Endothelial cell of umbilical vein (primary cell): ENCODE measurements at places on chromosomes 2 and 18. TPM values are rescaled to one million over a fixed set of nuclear protein-coding genes. Genes with fewer than 3 reads are reported as not detected.

- no peak overlapping the region for H3K4me3 ChIP-seq
- H3K27me3 ChIP-seq = no peaks in the 10 kb centered on the region
- no peak overlapping the region for H3K27ac ChIP-seq
- DNase-seq = no peak
- peaks cover 12% of the 10 kb centered on the region for H3K4me1 ChIP-seq
Observed at GRCh38 chr18:22980394-22980793, 47.3 kb downstream of the RBBP8 start.

GRCh38 chr2:210617732-210618330 is 61.4 kb downstream of the CPS1 start:
- H3K27me3 ChIP-seq = no peaks in the 10 kb centered on the region
- H3K36me3 ChIP-seq = no peaks in the 10 kb centered on the region
- no peaks in the 10 kb centered on the region for H3K4me1 ChIP-seq
- no peak overlapping the region for H3K4me3 ChIP-seq

DNA sequence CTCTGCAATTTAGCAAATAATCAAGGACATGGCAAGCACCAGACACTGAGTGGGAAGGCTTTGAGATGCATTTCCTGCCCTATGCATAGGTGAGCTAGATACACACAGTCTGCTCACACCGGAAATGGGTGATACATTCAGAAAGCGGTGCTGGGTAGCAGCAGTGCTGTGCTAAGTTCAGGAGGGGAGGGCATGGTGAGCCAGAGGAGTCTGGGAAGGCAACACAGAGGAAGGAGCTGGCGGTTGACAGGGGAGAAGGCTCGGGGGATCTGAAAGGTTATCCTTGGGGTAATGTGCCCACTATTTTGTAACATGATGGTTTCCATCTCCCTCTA is 57.4 kb upstream of the EPAS1 start:
- no peaks in the 10 kb centered on the region for H3K27me3 ChIP-seq
- no peaks in the 10 kb centered on the region for H3K36me3 ChIP-seq
- H3K4me1 ChIP-seq = peaks cover 9% of the 10 kb centered on the region

GRCh38 chr18:79485788-79486355 is 90.1 kb downstream of the NFATC1 start:
- no peak overlapping the region for H3K4me3 ChIP-seq
- no peaks in the 10 kb centered on the region for H3K27me3 ChIP-seq
- peaks cover 2% of the 10 kb centered on the region for H3K36me3 ChIP-seq

Gene NEU2
- polyA plus RNA-seq = not detected in 2 replicates

DNA sequence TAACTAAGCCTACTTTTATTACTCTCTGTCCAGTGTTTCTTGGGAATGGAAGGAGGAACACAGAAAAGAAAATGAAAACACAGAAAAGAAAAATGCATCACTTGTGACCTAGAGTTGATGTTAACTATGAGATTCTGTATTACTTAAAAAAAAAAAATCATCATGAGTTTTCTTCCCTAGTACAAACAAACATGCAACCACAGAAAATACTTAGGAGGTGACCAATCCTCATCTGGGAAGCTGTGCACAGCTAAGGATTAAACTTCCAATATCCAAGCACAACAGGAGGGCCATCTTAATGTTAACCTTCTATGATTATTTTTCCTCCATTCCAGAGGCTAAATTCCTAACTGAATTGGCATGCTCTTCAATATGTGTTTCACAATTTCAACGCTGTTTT is 1140.4 kb downstream of the LRP1B start:
- no peak overlapping the region for H3K27ac ChIP-seq
- H3K36me3 ChIP-seq = no peaks in the 10 kb centered on the region
- no peak for DNase-seq
- H3K27me3 ChIP-seq = no peaks in the 10 kb centered on the region
- no peak overlapping the region for H3K4me3 ChIP-seq

Gene UGT1A5
- polyA plus RNA-seq = not detected in 2 replicates

Gene TFCP2L1
- not detected in 2 replicates for polyA plus RNA-seq

DNA sequence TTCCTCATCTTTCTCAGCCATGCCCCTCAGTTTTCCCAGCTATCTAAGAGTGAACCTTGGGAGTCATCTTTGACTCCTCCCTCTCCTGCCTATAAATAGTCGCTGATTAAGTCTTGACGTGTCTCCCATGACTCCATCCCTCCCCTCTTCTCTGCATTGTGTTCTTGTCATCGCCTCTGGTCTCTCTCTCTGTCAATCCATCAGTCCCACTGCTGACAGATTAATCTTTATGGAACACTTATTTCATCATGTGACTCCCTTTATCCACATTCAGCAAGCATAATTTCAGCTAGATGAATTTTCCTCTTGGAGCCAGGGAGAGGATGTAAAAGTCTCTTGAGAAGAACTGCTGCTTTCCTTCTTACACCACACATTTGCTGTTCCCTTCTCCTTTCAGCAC is 9.4 kb downstream of the ADAM23 start:
- no peaks in the 10 kb centered on the region for H3K4me1 ChIP-seq
- DNase-seq = no peak
- H3K36me3 ChIP-seq = no peaks in the 10 kb centered on the region
- no peak overlapping the region for H3K4me3 ChIP-seq

Gene TMEM163
- polyA plus RNA-seq = 2.2 and 2.8 TPM in 2 replicates

Gene ARL5A
- polyA plus RNA-seq = 18.0 and 25.8 TPM in 2 replicates

- no peaks in the 10 kb centered on the region for H3K27me3 ChIP-seq
- no peak overlapping the region for H3K4me3 ChIP-seq
- peaks cover 40% of the 10 kb centered on the region for H3K4me1 ChIP-seq
Observed at GRCh38 chr2:201136889-201137321, 20.9 kb downstream of the CFLAR start.

Gene UGT1A10
- not detected in 2 replicates for polyA plus RNA-seq

Gene CYP1B1
- polyA plus RNA-seq = 0.01 TPM in 1 of 2 replicates, not detected in the other

GRCh38 chr18:77119851-77120491 is 12.6 kb downstream of the MBP start:
- no peak for DNase-seq
- no peak overlapping the region for H3K27ac ChIP-seq
- H3K27me3 ChIP-seq = no peaks in the 10 kb centered on the region
- H3K4me3 ChIP-seq = no peak overlapping the region

Gene LRRTM4
- polyA plus RNA-seq = not detected in 2 replicates

GRCh38 chr2:46157072-46157965 is 139.9 kb upstream of the EPAS1 start:
- no peak overlapping the region for H3K27ac ChIP-seq
- no peaks in the 10 kb centered on the region for H3K27me3 ChIP-seq
- DNase-seq = no peak
- peaks cover 10% of the 10 kb centered on the region for H3K36me3 ChIP-seq
- H3K4me1 ChIP-seq = no peaks in the 10 kb centered on the region

DNA sequence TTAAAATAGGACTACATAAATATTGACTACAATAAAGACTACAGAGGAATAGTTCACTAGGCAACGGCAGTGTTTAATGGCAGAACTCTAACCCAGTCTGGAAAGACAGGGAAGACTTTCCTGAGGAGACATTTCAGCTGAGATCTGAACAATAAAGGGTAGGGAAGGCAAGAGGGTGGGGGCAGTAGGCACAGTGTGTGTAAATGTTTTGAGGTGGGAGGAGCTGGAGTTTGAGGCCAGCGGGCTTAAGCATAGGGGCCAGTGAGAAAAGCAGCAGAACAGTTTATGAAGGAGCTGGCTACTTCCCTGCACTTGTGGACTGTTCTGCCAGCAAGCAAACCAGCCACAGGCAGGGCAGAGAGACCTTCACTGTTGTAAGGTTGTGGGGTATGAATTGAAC is 76.6 kb upstream of the UGP2 start:
- no peak for DNase-seq
- no peaks in the 10 kb centered on the region for H3K27me3 ChIP-seq
- H3K27ac ChIP-seq = no peak overlapping the region
- no peak overlapping the region for H3K4me3 ChIP-seq
- H3K36me3 ChIP-seq = no peaks in the 10 kb centered on the region
- H3K4me1 ChIP-seq = no peaks in the 10 kb centered on the region

DNA sequence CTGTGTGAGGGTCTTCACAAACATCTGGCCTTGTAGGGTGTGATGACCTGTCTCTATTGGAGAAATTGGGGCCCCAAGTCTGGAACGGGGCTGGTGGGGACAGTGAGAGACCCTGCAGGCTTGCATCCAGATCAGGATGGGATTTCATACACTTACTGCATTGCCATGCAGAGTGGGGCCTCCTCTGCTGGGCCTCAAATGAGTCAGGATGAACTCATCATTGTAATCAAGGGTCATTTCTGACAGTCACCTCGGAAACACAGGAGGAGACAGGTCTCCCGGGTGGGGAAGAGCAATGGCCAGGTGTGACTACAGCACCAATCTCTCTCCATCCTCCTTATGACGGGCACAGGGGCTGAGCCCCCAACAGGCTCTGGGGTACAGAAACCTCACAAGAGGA is 48.1 kb upstream of the GALR1 start:
- no peaks in the 10 kb centered on the region for H3K4me1 ChIP-seq
- no peak overlapping the region for H3K4me3 ChIP-seq
- H3K36me3 ChIP-seq = no peaks in the 10 kb centered on the region
- H3K27ac ChIP-seq = no peak overlapping the region
- H3K27me3 ChIP-seq = no peaks in the 10 kb centered on the region
